ENCODE measurements at places on chromosomes 4 and X. TPM values are rescaled to one million over a fixed set of nuclear protein-coding genes. Genes with fewer than 3 reads are reported as not detected.

BMX gene
- total RNA-seq: not detected

RIBC1 gene
- total RNA-seq: 0.32 TPM

FAM184B gene
- total RNA-seq: not detected

FGG gene
- not detected for total RNA-seq

HMGN5 gene
- 1.3 TPM for total RNA-seq

SMPX gene
- not detected for total RNA-seq

GAGE13 gene
- total RNA-seq: not detected

HGFAC gene
- not detected for total RNA-seq

DNA sequence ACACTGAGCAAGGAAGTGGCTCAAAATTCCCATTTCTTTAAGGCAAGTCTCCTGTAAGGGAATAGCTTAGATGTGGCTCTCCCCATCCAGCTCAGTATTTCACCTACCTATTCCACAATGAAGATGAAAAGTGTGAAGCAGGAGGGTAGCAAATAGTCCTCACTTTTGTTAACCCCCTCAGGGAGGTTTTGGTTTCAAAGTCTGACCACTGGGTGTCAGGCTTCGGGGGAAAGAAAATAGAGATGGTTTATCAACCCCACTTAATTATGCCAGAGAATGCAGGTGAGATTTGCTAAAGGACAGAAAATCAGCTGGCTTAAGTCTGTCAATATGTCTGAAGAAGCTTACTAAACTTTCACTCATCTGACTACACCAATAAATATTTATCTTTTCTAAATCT lies 69.5 kb downstream of the DHX15 start:
- DNase-seq: peak; percentile 15

DNA sequence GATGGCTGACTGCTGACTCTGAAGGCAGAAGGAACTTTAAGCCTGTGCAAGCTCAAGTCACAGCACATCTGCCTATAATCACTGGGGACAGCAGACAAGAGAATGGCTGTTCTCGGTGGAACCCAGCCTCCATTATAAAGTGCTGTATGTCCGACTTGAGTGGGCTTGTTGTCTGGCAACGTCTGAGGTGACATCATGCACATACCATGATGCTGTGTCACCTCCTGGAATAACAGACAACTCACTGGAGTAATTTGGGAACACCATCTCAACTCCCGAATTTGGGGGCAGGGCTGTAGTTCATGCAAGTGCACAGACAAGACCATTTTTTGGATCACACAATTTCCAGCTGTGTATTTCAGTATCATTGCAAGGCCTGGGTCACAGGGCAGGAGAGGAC lies 59.8 kb upstream of the GPM6B start:
- peak; percentile 40 for DNase-seq

- peak; percentile 91 for DNase-seq
Measured at GRCh38 chr4:1939664-1940509, 68.7 kb downstream of the NSD2 start.

DNA sequence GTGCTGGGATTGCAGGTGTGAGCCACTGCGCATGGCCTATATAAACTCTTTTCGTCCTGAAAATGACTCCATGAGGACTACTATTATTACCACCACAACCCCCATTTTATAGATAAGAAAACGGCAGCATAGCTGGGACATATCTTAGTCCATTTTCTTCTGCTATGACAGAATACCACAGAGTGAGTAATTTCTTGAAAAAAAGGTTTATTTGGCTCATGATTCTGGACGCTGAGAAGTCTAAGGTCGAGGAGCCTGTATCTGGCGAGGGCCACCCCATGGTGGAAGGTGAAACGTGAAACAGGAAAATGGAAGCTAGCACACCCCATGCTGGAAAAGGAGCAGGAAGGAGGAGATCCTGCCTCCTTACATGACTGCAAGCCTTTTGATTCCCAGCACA lies 68.9 kb downstream of the SMIM20 start:
- DNase-seq: no peak

DNA sequence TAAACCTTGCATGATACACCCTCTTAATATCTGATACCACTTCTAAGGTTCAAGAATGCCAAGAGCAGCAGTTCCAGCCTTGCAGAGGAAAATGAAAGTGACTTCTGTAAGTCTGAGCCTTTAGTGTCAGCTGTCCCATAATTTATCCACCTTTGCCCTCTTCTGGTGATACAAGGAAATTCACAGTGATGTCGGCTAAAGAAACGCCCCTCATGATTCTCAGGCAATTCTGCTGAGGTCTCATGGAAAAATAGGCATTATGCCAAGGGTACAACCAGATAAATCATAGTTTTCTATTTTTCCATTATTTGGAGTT lies 172.2 kb upstream of the CXCL13 start:
- peak; percentile 59 for DNase-seq

DNA sequence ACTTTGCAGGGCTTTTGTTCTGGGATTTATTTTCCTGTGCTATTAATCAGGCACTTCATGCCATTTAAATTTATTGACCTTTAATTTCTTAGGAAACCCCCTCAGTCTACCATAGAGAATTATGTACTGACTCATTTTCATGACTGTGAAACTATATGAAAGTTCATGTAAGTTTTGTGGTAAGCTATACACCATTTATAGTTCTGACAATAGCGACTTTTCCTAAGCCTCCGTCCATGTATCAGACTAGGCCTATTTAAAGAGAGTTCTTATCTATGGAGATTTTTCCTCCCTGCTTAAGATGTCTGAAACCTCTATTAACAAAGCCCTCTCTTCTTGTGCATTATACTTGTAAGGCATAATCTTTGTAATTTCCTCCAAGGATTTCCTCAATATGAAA lies 111.6 kb downstream of the AFF2 start:
- no peak for DNase-seq

- peak; percentile 61 for DNase-seq
Measured at GRCh38 chr4:39698424-39699009, 581 bp downstream of the UBE2K start.

GRCh38 chr4:100497791-100498190 lies 20.0 kb downstream of the EMCN start:
- peak; percentile 37 for DNase-seq

DNA sequence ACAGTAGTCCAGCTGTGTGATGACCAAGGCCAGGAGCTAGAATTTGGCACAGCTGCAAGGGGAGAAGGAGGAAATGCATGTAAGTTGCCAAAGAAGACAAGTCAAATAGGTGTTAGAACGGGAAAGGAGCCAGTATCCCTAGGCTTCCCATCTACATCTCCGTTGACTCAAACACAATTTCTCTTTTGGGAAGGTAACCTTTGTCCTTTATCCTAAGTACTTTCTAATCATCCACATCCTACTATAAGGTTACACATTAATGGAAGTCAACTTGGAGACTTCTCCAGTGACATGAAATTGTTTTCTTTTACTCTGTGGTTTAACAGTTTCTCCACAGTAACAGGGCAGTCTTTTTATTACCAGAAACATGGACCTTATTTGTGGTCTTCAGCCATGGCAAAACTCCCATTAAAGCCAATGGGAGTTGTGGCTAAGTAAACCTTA lies 620.0 kb downstream of the ANKRD50 start:
- DNase-seq: no peak

- peak; percentile 67 for DNase-seq
Measured at GRCh38 chr4:3491681-3492405, 28.7 kb downstream of the DOK7 start.

DNA sequence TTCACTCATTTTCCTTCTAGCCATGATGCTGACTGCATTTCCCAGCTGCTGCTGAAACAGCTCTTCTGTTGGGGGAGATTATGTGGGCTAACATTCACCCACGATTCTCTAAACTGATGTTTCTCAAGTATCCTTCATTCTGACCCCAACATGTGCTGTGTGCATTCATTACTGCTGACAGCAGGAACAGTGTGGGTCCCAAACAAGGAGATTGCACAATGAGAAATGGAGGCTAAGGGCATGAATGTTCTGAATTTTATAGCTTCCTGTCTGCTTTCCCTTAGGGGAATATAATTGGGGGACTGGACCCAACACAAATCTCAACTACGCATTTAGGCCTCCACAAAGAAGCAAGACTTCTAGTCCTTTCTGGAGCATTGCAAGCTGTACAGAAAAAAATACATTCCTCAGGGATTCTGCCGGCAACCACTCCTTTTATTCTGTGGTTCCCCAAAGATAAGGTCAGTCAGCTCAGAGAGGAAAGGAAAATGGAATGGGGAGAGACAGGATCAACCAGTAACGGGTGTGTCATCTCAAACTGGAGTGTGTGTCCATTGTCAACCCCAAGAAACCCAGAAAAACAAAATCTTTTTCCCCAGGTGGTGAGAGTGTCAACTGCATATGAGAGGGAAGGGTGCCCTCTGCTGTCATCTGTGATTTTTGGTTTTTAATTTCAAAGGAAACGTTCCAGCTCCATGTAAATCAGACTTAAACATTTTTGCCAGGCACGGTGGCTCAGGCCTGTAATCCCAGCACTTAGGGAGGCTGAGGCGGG lies 81.5 kb upstream of the EGFL6 start:
- peak; percentile 73 for DNase-seq

DNA sequence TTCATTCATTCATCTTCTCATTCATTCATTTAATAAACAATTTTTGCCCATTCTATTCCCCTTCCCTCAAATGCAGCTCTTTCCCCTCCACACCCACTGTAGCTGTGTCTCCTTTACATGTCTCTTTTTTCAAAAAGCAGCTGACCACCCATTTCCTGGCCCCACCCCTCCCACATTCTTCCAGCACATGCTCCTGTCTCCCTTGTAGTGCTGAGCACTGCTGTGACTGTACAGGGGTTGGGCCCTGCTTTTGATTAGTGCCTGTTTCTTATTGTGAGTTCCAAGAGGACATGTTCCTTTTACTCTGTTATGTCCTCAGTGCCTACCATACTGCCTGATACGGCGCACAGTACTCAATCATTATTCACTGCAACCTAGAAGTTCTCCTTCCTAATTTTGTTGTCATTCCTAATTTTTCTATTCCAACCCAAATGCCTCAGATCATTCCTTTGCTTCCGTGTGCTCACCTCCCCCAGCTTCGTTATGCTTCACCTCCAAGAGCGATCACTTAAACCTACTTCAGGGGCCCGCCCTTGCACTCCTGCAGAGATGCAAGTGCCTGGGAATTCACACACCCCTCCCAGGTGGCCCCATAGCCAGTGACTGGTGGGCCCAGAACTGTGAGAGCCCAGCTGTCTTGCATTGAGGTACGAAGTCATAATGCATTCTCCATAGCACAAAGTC lies 152.2 kb downstream of the STK32B start:
- DNase-seq: peak; percentile 7

GRCh38 chrX:130984782-130985181 lies 73.4 kb upstream of the ARHGAP36 start:
- DNase-seq: no peak

GRCh38 chr4:88283661-88284438 lies 511 bp downstream of the PPM1K start:
- DNase-seq: peak; percentile 83

- peak; percentile 92 for DNase-seq
Measured at GRCh38 chr4:176902710-176903323, 110.1 kb upstream of the VEGFC start.

Measured in GM23248 (cell line).